ENCODE measurements at places on chromosomes 16 and 17.

DNA sequence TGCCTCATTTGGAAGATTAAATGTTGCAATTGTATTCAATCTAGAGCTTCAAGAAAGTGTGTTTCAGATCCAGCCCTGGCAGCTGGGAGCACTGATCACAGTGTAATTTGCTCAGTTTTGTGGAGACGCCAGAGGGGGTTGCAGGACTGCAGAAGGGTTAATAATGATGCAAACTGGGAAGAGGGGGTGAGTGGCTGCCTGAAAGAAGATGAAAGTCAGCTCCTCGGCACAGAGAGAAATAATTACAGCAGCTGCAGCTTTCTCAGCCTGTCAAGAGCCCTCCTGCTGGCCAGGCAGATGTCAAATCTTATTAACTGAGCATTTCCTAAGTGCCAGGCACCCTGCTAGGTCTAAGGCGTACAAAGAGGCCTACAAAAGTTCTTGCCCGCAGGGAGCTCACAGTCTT, 97.7 kb downstream of the ZNF18 start:
- no peak for DNase-seq

DNA sequence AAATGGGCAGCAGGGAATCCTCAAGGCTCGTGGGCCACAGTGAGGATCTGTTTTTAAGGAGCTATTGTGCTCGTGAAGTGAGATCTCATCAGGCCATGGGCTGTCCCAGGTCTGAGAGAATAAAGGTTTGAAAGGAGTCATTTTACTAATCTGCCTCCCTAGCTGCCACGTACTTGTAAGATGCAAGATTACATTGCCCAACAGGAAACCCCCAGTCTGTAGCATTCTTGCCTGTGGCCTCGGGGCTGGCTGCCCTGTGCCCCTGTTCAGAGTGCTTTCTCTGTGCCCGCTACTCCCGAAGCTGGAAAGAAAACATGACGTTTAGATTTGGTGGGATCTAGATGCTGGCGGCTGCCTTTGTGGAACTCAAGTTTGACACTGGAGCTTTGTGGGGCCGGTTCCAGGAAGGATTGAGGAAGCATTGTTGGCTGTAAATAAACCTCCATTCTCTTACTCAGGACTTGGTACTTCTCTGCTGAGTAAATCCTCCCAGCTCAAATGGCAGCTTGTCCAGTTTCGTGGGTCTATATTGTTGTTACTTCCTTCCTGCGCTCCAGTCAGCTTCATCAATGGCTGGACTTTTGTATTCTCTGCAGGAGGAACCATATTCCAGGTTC, 21.2 kb downstream of the SAP30BP start:
- peak; percentile 94 for DNase-seq

- DNase-seq, result peak; percentile 1
Measured at GRCh38 chr17:33389504-33390135, 96.5 kb upstream of the ASIC2 start.

DNA sequence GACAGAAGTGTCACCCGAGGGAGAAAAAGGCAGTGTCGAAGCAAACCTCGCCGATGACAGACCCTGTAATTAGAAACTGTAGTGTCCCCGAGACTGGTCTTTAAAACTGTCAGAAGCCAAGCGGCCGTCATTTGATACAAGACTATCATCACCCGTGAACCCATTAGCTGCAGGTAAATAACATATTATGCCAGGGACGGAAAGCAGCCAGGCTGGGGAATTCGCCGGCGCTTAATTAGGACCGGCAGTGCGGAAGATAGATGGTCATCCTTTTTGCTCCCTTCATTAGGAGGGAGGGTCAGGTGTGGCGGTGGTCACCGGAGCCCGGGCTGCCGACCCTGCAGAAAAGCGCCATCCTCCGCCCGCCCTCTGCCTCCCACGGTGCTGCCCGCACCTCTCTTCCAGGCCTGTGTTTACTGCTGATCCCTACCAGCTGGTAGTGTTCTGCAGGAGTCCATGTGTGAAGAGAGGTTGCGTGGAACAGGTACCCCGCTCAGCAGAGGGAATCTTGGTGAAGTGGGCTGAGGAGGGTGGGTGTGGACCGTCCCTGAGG, 109.4 kb upstream of the GSE1 start:
- no peak for DNase-seq

- no peak for DNase-seq
Measured at GRCh38 chr17:43396491-43397060, 2.2 kb upstream of the ARL4D start.

GRCh38 chr17:79433379-79433778, 177.5 kb downstream of the RBFOX3 start:
- no peak for DNase-seq

GRCh38 chr17:43360739-43361505, 37.9 kb upstream of the ARL4D start:
- DNase-seq, result peak; percentile 100

DNA sequence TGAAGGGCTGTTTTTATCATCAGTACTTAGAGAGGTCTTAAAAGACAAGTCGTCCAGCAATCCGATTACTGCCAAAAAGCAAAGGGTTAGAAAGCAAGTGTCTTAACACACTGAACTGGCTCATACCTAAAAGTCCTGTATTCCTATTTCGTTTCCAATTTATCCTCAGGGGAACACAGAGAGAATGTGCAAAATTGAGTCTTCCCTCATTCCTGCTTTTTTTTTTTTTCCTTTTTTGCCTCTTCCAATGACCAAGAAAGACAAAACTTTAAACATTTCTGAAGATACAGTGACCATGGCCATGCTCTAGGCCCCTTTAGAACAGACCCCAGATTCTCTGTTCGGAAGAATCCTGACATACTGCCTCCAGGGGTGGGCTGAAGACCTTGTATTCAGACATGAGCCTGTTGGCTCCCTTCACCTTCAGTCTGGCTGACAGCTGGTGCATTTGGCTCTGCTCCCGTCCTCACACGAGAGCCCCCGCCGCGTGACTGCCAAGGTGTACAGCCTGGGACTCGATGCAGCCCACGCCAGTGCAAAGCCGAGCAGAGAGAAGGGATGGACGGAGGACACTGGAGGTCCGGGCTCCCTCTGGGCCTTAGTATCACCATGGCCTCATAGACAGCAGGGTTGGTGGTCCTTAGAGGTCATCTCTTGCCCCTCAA, 47.0 kb downstream of the COTL1 start:
- no peak for DNase-seq

DNA sequence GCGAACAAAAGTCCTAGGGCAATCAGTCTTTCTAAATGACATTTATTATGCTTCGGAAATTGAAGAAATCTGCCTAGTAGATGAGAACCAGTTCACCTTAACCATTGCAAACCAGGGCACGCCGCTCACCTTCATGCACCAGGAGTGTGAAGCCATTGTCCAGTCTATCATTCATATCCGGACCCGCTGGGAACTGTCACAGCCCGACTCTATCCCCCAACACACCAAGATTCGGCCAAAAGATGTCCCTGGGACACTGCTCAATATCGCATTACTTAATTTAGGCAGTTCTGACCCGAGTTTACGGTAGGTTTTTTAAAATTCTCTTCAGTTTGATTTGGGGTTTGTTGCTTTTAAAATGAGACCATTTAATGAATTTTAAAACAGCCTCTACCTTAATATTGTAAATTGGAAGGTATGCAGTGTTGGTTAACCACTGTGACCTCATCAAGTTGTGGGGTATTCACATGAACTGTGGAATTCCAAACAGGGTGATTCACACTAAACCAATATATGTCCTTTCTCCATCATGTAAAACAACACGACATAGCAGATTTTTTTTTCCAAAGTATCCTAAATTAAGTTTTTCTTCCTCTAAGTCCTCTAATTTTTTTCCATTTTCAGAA, 6.2 kb upstream of the EVI2A start:
- DNase-seq, result peak; percentile 95

- no peak for DNase-seq
Measured at GRCh38 chr16:55398762-55399161, 74.8 kb downstream of the IRX6 start.

GRCh38 chr17:14590459-14591250, 289.8 kb downstream of the HS3ST3B1 start:
- DNase-seq, result no peak

- DNase-seq, result no peak
Measured at GRCh38 chr16:1973461-1974156, 1.8 kb downstream of the TBL3 start.

GRCh38 chr17:31494259-31495021, 103.0 kb downstream of the RAB11FIP4 start:
- no peak for DNase-seq

DNA sequence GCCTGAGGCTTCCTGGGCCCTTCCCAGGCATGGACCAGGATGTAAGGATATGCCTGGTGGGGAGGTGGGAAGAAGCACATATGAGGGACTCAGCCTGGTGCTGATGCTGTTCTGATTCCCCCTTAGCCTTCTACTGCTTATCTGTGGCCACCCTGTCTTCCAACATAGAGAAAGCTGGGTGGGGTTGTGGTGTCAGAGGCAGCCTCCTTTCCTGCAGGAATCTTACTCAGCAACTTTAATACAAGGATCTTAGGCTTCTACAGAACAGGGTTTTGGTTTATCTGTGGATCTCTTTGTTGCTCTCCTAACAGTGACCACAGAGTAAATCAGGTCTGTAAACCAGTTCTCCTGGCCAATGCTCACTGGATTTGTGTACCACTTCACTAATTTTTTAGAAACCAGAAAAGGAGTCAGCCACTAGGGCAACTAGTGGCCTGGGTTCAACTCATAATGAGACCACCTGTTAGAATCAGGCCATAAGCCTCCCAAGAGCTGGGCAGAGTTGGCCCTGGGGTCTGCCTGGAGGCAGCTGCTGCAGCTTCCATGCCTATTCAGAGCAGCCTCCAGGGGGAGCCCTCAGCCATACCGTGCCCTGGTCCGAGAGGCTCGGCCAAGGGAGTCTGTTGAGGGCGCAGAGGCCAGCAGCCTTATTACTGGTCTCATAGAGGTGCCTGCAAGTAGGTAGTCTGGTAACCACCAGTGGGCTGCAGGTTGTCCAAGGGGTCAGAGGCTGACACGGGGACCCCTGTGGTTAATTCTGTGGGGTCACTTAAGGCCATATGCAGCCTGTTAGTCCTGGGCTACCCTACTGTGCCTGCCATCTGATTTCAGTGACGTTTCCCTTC, 7.1 kb downstream of the HAS3 start:
- DNase-seq, result no peak

GRCh38 chr16:57134982-57135381, 42.6 kb downstream of the CPNE2 start:
- DNase-seq, result no peak

GRCh38 chr17:15271741-15272140, 6.6 kb upstream of the PMP22 start:
- DNase-seq, result peak; percentile 71

DNA sequence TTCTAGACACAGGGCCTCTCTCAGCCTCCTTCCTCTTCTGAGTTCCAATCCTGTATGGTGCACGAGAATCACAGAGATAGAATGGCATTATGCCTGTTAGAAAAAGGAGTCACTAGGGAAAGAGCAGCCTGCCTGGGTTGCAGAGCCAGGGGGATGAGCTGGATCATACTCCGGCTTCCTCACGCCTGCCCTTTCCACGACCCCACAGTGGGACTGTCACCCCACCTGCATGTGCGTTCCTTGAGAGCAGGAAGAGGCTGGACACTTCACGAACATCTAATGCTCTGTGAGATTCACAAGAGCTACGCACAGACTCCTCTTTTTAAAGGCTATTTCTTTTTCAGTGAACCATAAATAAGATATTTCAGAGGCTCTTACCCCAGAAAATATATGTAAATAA, 54.8 kb downstream of the N4BP1 start:
- DNase-seq, result peak; percentile 34

GRCh38 chr16:26561303-26561702, 505.4 kb upstream of the C16orf82 start:
- DNase-seq, result no peak

GRCh38 chr16:80631581-80631980, 90.8 kb downstream of the DYNLRB2 start:
- DNase-seq, result no peak

- no peak for DNase-seq
Measured at GRCh38 chr17:34658811-34659560, 79.6 kb downstream of the TMEM132E start.

GRCh38 chr16:74682556-74682955, 15.9 kb upstream of the RFWD3 start:
- no peak for DNase-seq

DNA sequence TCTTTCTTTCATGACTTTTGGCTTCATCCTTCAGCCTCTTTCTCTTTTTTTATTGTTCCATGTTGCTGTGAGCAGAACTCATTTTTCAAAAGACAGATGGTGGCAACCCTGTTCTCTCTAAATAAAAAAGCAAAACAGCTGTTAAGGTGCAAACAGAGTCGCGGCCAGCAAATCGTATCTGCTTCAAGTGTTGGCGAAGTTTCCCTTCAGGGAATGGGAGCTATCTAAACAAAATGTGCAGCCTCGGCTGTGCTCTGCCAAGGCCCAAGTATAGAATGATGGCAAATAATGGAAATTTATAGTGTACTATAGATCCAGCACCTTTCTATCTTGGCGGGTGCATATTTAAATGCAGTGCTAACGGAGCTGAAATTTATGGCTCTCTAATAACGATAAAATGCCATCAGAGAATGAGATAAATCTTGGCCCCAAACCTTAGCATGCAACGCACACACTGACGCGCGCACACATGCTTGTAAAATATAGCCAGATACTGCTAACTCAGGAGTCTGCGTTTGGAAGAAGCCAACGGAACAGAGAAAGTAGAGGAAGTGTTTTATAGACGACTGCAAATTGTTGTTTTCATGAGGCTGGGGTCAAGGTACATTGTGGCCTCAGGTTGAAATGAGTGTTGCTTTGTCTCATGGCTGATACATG, 315.5 kb upstream of the RBFOX1 start:
- no peak for DNase-seq

DNA sequence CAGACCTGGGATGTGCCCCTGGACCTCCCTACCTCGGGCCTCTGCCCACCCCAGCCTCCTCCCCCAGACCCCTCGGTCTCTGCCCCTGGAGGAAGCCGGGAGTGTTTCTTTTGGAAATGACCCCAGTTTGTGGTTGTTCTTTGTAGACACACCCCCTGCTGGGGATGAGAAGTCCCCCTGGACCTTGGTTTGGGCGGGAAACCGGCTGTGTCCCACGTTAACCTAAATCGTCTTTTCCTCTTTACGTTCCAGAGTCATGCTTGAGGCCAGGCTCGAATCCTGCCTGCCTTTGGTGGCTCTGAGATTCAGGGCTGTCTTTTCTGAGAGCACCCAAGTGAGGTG, 116.6 kb downstream of the METRNL start:
- no peak for DNase-seq

DNA sequence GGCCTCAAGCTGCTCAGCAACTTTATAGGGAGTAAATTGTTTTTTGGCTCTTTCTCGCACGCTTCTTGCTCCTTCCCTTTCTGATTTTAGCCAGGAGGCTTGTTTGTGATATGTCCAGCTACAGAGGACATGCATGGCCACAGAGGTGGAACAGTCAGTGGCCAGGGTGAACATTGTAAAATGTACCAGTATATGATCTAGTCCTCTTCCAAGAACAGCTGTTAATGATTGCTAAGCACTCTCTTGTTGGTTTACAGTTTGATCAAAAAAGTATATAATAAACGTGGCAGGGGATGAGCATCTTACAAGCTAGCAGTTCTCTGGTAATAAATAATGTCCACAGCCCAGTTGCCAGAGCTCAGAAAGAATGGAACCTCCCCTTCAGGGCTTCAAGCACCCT, 461.7 kb upstream of the DYNLRB2 start:
- DNase-seq, result no peak
